Pericardium fibroblast (primary cell): ENCODE measurements at places on chromosomes 3 and 15. TPM values are rescaled to one million over a fixed set of nuclear protein-coding genes. Genes with fewer than 3 reads are reported as not detected.

Gene NR2C2
- 11.7 and 23.1 TPM in 2 replicates for total RNA-seq

Gene ZNF660
- total RNA-seq, result 1.3 and 1.9 TPM in 2 replicates

Gene FETUB
- not detected in 2 replicates for total RNA-seq

Gene RLBP1
- not detected in 2 replicates for total RNA-seq

Gene KLHL40
- total RNA-seq, result 0.17 TPM in 1 of 2 replicates, not detected in the other

Gene SNURF
- total RNA-seq, result 0.26 and 1.5 TPM in 2 replicates

Gene PTH1R
- total RNA-seq, result 11.8 and 13.4 TPM in 2 replicates

Gene ALDH1L1
- 4.9 and 12.6 TPM in 2 replicates for total RNA-seq

Gene VIPR1
- 0.09 and 0.35 TPM in 2 replicates for total RNA-seq

Gene LSAMP
- total RNA-seq, result 2.6 and 6.8 TPM in 2 replicates
